Heart left ventricle (tissue), 16 donors: ENCODE measurements at places on chromosomes 6 and 20. TPM values are rescaled to one million over a fixed set of nuclear protein-coding genes. Genes with fewer than 3 reads are reported as not detected.

POM121L2 gene
- not detected for total RNA-seq

DNA sequence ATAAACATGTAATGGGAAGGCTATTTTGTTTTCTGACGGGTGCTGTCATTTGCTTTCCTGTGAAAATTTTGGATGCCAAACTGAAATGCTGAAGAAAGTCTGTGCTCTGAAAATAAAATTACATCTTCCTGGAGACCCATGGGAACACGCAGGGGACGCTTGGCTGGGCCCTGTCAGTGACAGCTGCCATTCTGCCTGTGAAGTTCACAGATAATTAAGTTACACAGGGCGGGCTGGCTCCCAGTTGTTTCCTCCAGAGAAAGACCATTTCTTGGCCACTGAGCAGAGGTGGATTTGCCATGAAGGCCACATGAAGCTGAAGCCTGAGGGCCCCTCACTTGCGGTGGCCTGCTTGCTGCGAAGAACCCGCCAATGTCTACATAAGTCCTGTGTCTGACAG lies 93.5 kb downstream of the TMEM170B start:
- H3K36me3 ChIP-seq: no peaks in the 10 kb centered on the region
- no peaks in the 10 kb centered on the region for H3K4me1 ChIP-seq
- DNase-seq: no peak
- no peaks in the 10 kb centered on the region for H3K27me3 ChIP-seq
- no peak overlapping the region for H3K4me3 ChIP-seq

DNA sequence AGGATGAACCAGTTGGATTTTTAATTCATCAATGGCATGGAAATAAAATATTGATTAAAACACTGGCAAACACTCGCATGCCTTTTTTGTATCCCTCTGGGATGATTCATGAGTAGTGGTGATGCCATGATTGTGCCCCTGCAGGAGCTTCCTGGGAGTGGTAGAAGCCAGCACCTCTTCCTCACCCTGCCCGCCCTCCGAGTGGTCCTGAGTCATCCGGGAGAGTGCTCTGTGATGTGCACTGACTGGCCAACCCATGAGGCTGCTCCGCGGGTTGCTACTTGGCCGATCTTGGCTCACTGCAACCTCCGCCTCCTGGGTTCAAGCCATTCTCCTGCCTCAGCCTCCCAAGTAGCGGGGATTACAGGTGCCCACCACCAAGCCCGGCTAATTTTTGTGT lies 27.4 kb downstream of the GJA10 start:
- DNase-seq: no peak
- no peaks in the 10 kb centered on the region for H3K27me3 ChIP-seq
- no peak overlapping the region for H3K4me3 ChIP-seq
- no peaks in the 10 kb centered on the region for H3K4me1 ChIP-seq
- H3K36me3 ChIP-seq: no peaks in the 10 kb centered on the region

GRCh38 chr6:74991573-74992332 lies 214.1 kb downstream of the COL12A1 start:
- no peak for DNase-seq
- H3K4me1 ChIP-seq: no peaks in the 10 kb centered on the region
- no peak overlapping the region for H3K4me3 ChIP-seq
- no peak overlapping the region for H3K27ac ChIP-seq
- H3K36me3 ChIP-seq: no peaks in the 10 kb centered on the region
